ENCODE measurements at places on chromosomes 1 and 21. TPM values are rescaled to one million over a fixed set of nuclear protein-coding genes. Genes with fewer than 3 reads are reported as not detected.

The OR2L13 gene
- not detected for total RNA-seq

The AIM2 gene
- total RNA-seq: not detected

The C1orf87 gene
- not detected for total RNA-seq

The TMEM82 gene
- not detected for total RNA-seq

The OMA1 gene
- total RNA-seq: 34.4 TPM

The ATP1A1 gene
- total RNA-seq: 156 TPM

The SPRR2E gene
- not detected for total RNA-seq

The SGIP1 gene
- 2.2 TPM for total RNA-seq

Data from articular chondrocyte of knee joint (primary cell).